ENCODE measurements at places on chromosomes 2 and 18. TPM values are rescaled to one million over a fixed set of nuclear protein-coding genes. Genes with fewer than 3 reads are reported as not detected.

The PCARE gene
- under 0.01 TPM for total RNA-seq

The ABCG5 gene
- not detected for total RNA-seq

The WNT6 gene
- total RNA-seq, result not detected

The SERPINB10 gene
- not detected for total RNA-seq

The CFAP210 gene
- total RNA-seq, result not detected

The IL36B gene
- total RNA-seq, result not detected

The APCDD1 gene
- total RNA-seq, result 17.3 TPM

The TGFA gene
- not detected for total RNA-seq

The PARD6G gene
- total RNA-seq, result 2.1 TPM

The ALPG gene
- total RNA-seq, result not detected

The FRZB gene
- total RNA-seq, result 2.0 TPM

The G6PC2 gene
- total RNA-seq, result not detected

The SPC25 gene
- not detected for total RNA-seq

The CRYBA2 gene
- not detected for total RNA-seq

The ARHGAP15 gene
- not detected for total RNA-seq

- peak; percentile 8 for DNase-seq
These were observed 27.3 kb upstream of the C2orf66 start for GRCh38 chr2:196836440-196836839.

DNA sequence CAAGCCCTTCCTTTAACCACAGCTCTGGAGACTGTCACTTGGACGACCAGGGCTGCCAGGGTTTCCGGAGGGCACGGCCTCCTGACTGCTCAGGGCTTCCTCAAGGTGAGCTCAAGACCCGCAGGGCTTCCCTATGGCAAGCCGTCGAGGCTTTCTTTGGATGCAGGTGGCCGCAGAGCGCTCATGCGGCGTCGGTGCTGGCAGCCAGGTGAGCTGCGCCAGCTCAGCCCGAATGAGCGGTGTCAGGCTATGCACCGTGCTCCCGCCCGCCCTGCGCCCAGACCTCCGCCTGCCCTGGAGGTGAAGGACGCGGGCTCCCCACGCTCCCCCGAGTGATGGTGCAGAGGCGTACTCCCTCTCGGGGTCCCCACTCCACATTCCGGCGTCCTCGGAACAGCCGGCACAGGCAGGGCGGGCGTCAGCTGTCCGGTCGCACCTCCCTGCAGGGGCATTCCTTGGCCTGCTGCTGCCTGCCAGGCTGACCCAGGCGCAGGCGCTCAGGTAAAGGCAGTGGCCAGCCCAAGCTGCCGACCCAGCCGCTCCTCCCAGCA, 20.8 kb upstream of the TUBB6 start:
- no peak for DNase-seq

- no peak for DNase-seq
These were observed 62.9 kb upstream of the BZW1 start for GRCh38 chr2:200748779-200749178.

DNA sequence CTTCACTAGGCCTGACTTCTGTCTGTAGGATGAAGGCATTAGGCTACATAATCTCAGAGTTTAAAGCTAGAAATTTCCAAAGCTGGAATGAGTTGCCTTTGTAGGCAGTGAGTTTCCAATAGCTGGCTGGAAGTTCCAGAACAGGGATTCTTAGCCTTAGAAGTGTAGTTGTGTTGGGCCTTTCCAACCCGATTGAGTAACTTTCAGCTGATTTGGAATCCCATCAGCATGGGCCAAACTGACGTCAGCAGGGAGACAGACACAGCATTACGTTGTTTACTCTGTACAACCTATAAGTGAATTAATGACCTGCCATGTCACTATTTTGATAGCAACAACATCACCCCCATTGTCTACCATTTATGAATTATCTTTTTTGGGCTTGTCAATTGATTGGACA, 56.9 kb downstream of the SETBP1 start:
- DNase-seq, result no peak

- DNase-seq, result no peak
These were observed 115.5 kb downstream of the KCTD1 start for GRCh38 chr18:26432651-26433424.

DNA sequence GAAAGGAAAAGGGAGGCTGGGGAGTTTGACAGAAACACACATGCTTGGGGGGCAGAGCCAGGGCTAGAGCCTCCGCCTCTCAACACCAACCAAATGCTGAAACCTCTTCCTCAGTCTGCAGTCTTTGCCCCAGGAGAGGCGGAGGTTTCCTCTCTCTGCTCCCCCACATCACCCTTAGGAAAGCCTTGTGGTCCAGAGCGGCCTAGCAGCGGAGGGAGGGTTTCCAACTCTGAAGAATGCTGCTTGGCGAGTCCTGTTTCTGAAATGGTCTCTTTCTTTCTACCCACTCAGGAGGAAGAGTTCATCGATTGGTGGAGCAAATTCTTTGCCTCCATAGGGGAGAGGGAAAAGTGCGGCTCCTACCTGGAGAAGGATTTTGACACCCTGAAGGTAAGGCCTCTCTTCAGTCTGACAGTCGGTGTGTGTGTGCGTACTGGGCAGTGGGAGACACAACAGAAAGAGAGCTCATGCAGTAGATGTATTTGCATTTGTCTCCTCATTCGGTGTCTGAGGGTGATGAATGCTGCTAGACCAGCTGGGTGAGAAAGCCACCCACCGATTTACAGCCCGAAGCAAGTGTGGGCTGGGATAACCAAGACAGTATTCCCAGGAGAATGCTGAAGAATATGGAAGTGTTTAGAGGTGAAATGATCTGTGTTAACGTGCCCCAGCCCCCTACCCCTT, 190.5 kb downstream of the DYSF start:
- no peak for DNase-seq

- DNase-seq, result no peak
These were observed 203.3 kb downstream of the EN1 start for GRCh38 chr2:118644190-118644589.

GRCh38 chr2:222878877-222879603, 18.2 kb downstream of the ACSL3 start:
- DNase-seq, result peak; percentile 48

DNA sequence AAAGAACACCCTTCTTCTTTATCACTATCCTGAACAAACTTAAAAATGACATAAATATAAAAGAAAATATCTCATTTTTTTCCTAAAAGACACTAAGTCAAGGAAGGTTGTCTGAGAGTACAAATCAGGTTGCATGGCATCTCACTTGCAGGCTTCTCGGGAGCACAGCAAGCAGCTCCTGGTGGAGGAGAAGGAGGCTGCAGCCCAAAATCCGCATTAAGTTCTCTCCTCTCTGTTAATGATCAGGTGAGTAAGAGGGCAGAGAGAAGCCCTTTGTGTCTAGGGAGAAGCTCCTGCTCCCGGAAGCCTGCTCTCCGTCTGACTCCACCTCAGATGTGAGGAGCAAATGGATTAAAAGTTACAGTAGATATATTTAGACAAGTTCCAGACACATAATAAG, 35.0 kb upstream of the DOK6 start:
- no peak for DNase-seq

DNA sequence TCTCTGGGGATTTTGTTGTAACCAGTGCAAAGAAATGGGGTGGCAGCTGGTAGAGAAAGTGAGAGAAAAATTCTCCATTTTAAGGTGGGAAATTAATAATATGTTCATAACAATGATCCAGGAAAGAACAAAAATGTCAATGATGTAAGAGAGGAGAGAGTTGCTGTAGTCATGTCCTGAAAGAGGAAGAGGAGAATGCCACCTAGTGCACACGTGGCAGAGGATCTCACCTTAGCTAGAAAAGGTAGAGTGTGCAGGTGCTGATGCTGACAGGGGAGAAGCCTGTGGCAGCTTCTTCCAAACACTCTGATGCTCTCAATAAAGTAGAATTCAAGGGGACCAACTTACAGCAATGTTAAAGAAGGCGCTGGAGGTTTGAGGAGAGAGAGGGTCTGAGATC, 282.9 kb upstream of the PKDCC start:
- no peak for DNase-seq

DNA sequence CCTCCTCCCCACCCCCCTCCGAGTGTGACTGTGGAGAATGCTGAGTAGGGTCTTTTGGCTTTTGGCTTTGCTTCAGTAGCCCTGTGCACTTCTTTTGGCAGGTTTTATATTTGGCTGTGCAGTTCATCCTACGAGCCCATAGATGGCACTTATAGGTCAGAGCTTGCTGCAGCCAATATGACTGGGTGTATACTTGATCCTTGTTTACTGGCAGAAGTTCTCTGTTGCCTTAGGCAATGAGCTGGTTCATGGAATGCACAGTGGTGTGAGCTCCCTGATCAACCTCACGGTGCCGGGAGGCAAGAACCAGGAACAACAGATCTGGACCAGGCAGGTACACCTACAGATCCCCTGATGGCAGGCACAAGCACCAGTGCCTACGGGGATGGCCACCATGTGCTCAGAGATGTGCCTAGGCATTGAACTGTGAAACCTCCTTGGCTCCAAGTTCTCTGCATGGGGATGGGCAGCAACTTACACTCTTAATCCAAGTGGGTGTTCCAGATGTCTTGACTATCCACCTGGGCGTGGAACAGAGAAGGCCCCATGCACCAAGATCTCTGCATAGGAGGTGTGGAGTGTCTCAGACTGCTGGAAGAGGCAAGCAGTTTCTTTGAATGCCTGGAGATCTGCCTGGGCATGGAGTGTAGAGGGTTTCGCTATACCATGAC, 190.4 kb downstream of the KIAA1328 start:
- DNase-seq, result peak; percentile 15

GRCh38 chr2:223870840-223871611, 33.6 kb upstream of the AP1S3 start:
- no peak for DNase-seq

- DNase-seq, result no peak
These were observed 3.5 kb downstream of the RETREG2 start for GRCh38 chr2:219181531-219181930.

GRCh38 chr2:9057939-9058761, 54.7 kb upstream of the MBOAT2 start:
- peak; percentile 77 for DNase-seq

GRCh38 chr18:78073275-78073674, 823.6 kb downstream of the GALR1 start:
- DNase-seq, result no peak

- no peak for DNase-seq
These were observed 149.1 kb upstream of the DPP10 start for GRCh38 chr2:114293355-114293754.

- no peak for DNase-seq
These were observed 28.7 kb downstream of the SMAD2 start for GRCh38 chr18:47901624-47902362.

DNA sequence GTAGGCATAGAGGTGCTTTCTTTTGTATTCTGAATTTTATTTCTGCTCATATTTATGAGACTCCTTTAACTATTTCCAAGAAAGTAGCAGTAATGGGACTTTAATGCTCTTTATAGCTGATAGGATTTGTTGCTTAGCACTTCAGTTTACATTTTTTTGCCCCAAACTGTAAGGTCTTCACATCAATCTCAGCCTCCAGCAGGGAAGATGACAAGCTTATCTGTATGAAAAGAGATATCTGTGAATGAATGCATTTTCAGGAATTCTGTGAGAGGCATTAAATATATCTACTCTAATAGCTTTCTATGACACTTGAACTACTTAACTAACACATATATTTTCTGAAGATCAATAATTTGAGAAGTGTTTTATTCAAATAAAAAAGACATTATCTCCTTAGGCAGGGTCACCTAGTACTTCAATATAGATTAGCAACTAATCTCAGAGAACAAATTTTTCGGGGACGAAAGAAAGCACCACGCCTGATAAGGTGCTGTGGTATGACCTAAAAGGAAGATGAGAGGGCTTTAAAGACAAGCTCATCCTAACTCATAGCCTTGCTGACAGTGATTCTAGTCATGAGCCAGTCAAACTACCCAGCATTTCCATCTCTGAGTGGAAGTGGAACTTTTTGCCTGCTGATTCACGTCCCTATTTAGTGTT, 766.1 kb upstream of the CNTNAP5 start:
- no peak for DNase-seq

GRCh38 chr2:157940024-157940423, 63.9 kb upstream of the ACVR1 start:
- DNase-seq, result no peak

DNA sequence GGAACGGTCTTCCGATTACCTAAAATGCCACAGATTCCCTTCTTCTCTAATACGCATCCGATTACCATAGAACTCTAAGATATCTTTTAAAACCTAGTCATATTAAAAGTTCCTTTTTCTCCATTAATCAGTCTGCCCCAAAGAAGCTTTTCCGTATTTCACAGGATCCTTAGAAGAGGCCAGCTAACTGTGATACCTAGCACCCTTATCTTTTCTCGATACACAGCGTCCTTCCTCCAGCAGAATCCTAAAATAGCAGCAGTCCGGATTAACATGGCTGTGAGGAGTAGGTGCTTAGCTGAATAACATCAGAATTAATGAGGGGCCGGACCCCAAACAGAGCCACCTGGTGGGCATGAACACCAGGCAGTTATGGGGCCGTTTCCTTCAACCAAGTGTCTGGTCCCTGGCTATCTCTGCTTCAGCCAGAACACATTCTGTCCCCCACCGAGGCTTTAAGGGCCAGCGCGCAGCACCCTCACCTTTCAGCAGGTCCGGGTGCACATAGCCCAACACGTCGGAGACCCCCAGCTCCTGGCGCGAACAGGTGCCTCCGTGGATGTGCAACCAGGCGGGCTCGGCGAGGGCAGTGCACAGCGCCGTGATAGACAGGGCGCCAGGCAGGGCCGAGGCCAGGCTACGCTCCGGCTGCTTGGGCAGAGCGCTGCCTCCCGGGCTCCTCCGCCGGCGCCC, 995 bp downstream of the TMEM127 start:
- peak; percentile 38 for DNase-seq

DNA sequence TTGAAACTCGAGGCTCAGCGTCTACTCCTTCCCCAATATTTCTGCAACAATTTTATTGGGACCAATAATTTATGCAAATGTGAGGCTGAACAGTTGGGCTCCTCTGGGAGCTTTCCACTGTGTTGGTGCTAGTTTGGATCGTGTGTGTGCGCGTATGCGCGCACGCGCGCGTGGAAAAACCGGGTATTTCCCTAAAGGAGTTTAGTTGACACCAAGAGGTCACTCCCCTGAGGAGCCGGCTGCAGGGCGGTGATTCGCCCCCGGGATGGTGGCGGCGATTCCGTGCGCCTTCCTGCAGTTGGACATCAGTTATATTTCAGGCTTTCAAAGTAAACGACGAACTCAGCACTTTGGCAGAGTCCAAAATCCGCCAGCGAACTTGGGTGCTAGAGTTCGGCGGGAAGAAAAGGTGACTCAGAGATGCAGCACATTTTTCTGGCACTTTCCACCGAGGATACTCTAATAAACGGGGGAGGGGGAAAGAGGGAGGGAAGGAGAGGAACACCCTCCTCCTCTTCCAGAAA, 186.5 kb upstream of the FANCL start:
- peak; percentile 60 for DNase-seq

DNA sequence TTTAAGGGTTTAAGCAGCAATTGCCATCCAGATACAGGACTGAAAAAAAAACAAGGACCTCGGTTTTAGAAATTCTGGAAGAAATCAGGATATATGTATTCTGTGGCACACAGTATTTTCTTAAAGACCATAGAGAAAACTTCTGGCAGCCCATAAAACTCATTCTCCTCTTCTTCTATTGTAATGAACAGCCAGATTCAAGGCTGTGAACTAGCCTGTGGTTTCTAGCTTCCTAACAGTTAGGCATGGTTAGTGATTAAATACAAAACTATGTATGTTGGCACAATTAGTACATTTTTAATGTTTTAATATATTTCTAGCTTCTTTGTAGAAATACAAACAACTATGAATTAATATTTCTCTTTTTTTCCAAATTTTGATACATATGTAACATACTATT, 555.7 kb downstream of the DSC3 start:
- peak; percentile 85 for DNase-seq

GRCh38 chr18:79533591-79533990, 137.9 kb downstream of the NFATC1 start:
- no peak for DNase-seq

- DNase-seq, result no peak
These were observed 28.9 kb downstream of the KLF7 start for GRCh38 chr2:207136874-207137273.

GRCh38 chr2:137865954-137866540, 98.2 kb upstream of the HNMT start:
- peak; percentile 35 for DNase-seq

All from fibroblast of lung (primary cell).